ENCODE measurements at places on chromosomes 1 and 21.

GRCh38 chr1:214847071-214847810 is 235.3 kb upstream of the KCNK2 start:
- no peak for DNase-seq

DNA sequence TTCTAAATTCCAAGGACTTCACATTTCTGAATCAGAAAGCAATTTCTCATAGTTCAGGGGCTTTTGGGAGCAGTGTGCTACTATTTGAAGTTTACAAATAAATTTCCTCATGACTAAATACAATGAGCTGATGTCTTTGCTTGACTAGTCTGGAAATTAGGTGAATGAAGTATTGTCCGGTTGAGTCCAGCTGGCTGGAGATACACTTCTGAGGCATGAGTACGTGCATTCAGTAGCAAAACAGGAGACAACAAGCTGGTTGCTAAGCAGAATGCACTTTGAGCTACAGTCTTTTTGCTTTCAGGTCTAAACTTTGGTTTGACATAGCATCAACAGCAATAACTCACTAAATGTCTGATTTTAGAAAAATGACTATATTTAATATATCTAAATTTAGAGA is 27.1 kb downstream of the ZNHIT6 start:
- peak; percentile 96 for DNase-seq

DNA sequence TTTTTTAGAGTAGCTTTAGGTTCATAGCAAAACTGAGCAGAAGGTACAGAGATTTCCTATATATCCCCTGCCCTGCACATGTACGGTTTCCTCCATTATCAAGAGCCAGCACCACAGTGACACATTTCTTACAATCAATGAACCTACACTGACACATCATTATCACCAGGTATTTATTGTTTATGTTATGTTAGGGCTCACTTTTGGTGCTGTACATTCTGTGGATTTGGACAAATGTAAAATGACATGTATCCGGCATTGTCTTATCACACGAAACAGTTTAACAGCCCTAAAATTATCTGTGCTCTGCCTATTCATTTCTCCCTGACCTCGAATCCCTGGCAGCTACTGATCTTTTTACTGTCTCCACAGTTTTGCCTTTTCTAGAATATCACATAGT is 93.7 kb upstream of the DPH5 start:
- no peak for DNase-seq

DNA sequence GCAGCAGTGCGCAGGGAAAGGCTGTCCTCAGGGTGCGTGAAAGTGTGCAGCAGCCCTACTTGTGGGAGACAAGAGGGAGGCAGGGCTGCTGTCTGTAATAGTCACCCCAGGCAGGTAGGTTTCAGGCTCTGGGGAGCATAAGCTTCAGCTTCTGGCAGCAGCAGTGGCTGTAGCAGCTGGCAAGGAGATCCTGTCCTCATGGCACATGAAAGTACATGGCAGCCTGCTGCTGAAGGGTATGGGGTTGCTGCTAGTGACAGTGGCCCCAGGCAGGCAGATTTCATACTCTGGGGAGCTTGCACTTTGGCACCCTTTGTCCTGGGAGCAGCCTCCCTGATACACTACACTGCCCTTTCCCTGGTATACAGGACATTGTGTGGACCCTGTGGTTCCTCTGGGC is 26.3 kb downstream of the KIAA0319L start:
- DNase-seq, result no peak

DNA sequence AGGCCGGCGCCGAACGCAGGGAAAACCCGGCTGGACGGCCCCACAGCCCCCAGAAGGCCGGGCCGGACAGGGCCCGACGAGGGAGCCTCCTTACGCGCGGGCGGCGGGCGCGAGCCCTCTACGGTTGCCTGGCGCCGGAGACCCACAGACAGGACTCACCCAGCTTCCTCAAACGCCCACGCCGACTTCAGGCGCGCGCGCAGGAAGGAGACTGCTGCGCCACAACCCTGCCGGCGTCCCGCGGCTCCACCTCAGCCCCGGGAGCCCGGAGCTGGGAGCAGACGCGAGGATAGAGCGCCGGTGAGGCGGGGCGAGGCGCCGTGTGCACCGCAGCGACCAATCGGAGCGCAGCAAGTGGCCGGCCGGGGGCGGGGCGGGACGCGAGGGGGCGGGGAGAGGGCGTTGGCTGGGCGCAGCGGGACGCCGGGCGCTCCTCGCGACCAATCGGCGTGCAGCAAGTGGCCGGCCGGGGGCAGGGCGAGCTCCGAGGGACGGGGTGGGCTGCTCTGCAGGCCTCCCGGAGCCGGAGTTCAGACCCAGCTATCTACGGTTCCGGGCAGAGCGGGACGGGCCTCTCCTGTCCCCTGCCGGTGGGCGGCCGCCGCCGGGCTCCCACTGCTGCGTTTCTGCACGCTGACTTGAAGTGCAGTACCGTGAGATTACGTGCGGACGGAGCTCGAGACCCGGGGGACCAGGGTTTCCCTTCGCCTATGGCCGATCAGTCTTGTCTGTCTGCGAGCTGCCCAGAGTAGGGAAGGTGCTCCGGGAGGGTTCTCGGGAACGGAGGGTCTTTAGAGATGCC is at the start of gene TMEM50B:
Gene TMEM50B (minus strand): TSS at position 296 of the 802 bp plus-strand sequence. CDS start 11,089 bp downstream, outside the sequence.
- DNase-seq, result peak; percentile 93

- DNase-seq, result no peak
These were observed 34.3 kb upstream of the COL6A1 start for GRCh38 chr21:45947296-45947695.

GRCh38 chr1:165856021-165856420 is 28.6 kb downstream of the UCK2 start:
- no peak for DNase-seq

DNA sequence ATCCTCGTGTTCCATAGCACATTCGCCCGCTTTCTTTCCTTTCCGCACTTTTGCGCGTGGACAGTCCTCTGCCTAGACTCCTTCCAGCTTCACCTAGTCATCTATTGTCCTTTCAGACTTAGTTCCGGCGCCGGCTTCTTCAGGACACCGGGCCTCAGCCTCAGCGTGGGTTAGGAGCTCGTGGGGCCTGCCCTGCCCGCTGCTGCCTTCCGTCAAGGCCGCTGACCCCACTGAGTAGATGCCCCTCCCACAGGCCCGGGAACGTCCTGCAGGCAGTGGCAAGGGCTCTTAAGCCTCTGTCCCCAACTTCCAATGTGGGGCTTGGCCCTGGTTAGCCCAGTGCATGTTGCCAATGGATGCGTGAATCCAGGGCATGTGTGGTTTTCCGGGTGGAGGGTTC is 11.4 kb downstream of the DMRTB1 start:
- no peak for DNase-seq
